Parietal lobe (tissue), 2 donors: ENCODE measurements at places on chromosomes 16 and 17. TPM values are rescaled to one million over a fixed set of nuclear protein-coding genes. Genes with fewer than 3 reads are reported as not detected.

The MAPT gene
- 215 TPM for total RNA-seq

The CCL2 gene
- 0.94 TPM for total RNA-seq

The PDE6G gene
- total RNA-seq = not detected

The KCNH6 gene
- total RNA-seq = not detected

The PDILT gene
- total RNA-seq = not detected

The ITGAE gene
- 11.6 TPM for total RNA-seq

The BRIP1 gene
- total RNA-seq = 7.5 TPM

The LRRC75A gene
- 7.5 TPM for total RNA-seq

The WNT3 gene
- total RNA-seq = 6.3 TPM

The COTL1 gene
- total RNA-seq = 74.2 TPM

The SLC12A3 gene
- not detected for total RNA-seq

The USP43 gene
- 6.6 TPM for total RNA-seq

The MT1G gene
- total RNA-seq = not detected

The PLEKHG4 gene
- 3.4 TPM for total RNA-seq

The IL17C gene
- not detected for total RNA-seq

The FA2H gene
- 0.31 TPM for total RNA-seq

The ABCA9 gene
- 4.4 TPM for total RNA-seq

The CLEC18A gene
- total RNA-seq = 3.1 TPM

The TERB1 gene
- total RNA-seq = not detected

The KRT12 gene
- total RNA-seq = not detected

The COX10 gene
- total RNA-seq = 36.6 TPM

The NKD1 gene
- total RNA-seq = 3.1 TPM

The MYH8 gene
- not detected for total RNA-seq
